M059J (cell line): ENCODE measurements at places on chromosomes 6 and 20. TPM values are rescaled to one million over a fixed set of nuclear protein-coding genes. Genes with fewer than 3 reads are reported as not detected.

DNA sequence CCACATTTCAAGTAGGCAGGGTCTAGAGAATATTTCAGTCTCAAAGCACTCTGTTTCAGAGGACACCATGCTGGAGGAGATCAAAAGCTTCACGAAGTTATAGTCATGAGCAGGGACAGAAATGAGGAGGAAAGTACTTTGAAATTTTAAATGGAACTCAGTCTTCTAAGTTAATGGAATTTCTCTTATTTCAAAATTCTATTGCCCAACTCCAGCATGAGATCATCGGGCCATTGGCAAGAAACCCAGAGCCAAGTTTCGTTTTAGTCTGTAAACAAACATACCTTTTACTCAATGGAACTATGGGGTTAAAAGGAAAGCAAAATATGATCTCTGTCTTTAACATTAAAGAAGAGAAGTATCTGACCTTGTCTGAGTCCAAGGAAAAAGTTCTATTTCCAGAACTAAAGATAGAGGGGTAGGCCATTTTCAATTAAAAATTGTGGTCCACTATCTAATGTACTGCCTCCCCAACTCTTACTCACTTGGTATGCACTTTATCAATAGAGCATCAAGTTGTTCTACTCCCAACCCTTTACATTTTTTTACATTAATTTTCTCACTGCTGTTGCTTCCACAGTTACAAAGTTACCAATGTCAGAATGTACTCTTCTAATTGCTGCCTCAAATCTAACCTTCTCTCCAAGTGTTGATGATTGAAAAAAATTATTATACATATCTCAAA is 235.3 kb upstream of the NRSN1 start:
- peak; percentile 15 for DNase-seq

GRCh38 chr6:16322666-16323312 is 84.4 kb downstream of the GMPR start:
- DNase-seq, result peak; percentile 79

DNA sequence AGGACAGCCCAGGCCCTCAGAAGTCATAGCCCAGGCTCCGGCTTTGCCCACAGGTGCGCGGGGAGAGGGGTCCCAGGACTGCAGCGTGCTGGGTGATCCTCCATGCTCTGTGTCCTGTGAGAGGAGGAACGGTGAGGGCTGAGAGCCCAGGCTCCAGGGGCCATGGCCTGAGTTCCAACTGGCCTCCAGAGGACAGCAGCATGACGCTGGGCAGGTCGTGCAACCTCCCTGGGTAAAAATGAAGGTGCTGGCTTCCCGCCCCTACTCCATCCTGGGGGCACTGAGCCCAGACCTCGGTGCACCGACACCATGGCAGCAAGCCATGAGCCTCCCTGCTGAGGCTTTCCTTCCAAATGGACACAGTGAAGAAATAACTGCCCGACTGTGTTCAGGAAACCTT is 305.4 kb downstream of the TAF4 start:
- no peak for DNase-seq

GRCh38 chr6:31525932-31526591 is 2.7 kb upstream of the MCCD1 start:
- peak; percentile 86 for DNase-seq

DNA sequence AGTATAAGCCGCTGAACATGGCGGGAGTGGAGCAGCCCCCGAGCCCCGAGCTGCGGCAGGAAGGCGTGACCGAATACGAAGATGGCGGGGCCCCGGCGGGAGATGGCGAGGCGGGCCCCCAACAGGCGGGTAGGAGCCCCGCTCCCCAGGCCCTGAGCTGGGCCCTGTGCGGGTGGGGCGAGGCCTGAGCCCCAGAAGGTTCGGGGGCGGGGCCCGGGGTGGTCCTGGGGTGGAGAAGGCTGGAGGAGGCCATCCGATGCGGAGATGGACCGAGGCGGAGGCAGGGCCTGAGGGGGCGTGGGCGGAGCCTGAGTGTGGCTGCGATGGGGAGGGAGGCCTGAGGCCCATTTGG is 7.1 kb downstream of the L3MBTL1 start:
- DNase-seq, result no peak

GRCh38 chr6:152981989-152982903 is 595 bp downstream of the FBXO5 start:
- DNase-seq, result no peak

- no peak for DNase-seq
Measured at GRCh38 chr6:143929975-143930374, 65.7 kb downstream of the ZC2HC1B start.

The CRISP3 gene
- total RNA-seq, result not detected in 2 replicates

GRCh38 chr6:131293472-131293911 is 158.2 kb downstream of the AKAP7 start:
- DNase-seq, result peak; percentile 7

DNA sequence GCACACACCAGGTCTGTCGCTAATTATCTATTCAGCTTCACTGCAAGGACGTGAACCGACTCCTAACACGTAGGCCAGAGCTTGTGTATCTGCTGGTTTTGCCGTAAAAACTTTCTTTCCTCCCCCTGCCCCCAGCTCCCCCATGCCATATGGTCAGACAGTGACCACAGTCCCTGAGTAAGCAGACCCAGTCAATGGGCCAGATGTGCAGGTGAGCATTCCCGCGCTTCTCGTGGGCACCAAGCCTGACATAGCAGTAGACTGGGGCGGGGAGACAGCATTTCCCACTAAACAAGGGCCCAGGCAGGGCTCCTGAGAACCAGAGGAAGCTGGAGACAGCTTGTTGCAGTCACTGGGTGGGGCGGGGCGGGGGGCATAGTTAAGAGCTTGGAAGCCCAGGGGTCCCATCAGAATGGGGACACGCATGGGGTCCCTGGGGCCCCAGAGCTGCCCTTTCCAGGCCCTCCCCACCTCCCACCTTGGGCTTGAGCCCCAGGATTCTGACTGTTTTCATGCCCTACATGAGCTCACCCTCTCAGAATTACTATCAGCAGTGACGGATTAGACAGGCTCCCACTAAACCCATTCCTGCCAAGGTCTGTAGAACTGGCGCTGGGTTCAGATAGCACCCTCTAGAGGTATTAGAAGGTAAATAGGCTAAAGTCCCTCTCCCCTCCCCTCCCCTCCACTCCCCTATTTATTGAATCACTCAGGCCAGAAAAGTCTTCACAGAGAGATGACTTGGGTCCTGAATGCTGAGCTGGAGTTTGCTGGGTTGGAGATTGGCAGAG is 51.8 kb downstream of the CDH26 start:
- DNase-seq, result no peak

DNA sequence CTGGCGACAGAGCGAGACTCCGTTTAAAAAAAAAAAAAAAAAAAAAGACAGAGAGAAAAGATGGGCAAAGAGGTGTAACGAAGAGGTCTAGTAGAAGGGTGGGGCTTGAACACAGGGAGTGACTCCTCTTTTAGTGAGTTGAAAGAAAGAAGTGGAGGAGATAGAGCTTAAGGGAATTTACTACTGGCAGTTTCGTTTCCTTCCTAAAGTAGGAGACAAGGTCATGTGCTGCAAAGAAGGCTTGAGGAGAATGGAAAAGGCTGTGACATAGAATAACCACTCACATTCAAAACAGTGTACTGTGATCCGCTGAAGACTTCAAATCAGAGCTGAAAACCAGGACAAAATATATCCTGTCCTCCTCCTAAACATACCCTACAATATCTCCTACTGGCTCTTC is 63.8 kb upstream of the EIF2S2 start:
- no peak for DNase-seq

DNA sequence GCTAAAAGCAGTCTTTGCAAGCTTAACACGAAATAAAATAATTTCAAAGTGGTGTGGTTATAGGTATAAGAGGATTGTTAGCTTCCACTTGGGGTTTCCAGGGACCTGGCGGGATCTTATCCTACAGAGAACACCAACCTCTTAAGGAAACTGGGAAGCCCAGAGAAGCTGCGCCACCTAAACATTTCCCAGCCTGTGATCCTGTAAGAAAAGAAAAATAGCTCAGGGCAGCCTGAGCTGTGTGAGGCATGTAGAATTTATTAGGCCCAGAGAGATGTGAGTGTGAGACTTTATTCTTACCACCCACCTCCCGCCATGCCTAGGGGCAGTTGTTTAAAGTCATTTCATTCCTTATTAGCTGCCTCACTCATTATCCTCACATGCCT is 54.1 kb downstream of the CCN2 start:
- no peak for DNase-seq

- peak; percentile 83 for DNase-seq
Measured at GRCh38 chr6:72783666-72784065, 161.8 kb downstream of the KCNQ5 start.

The FOXQ1 gene
- not detected in 2 replicates for total RNA-seq

DNA sequence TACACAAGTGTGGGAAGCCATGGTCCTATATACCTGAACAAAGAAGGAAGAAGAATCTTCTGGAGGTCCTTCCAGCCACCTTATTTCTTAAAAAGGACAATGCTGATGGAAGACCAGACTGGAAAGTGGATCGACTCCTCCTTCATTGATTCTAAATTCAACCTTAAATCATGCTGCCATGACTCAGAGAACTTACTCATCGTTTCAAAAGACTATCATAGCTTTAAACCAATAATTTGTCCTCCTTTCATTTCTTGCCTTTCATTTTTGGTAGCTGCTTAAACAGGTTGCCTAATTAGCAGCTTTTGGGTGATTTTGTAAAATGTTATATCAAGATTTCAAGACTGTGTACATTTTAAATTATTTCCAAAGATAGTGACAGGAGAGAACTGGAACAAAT is 60.8 kb downstream of the RTN4IP1 start:
- peak; percentile 44 for DNase-seq

The TREM2 gene
- total RNA-seq, result not detected in 2 replicates

GRCh38 chr6:101150226-101150625 is 243.3 kb upstream of the GRIK2 start:
- no peak for DNase-seq

GRCh38 chr6:78436335-78436734 is 431.0 kb upstream of the IRAK1BP1 start:
- DNase-seq, result peak; percentile 42

The ZNF391 gene
- total RNA-seq, result 5.2 and 6.6 TPM in 2 replicates

GRCh38 chr6:33123181-33123580 is 47.4 kb downstream of the HLA-DPB1 start:
- DNase-seq, result no peak

DNA sequence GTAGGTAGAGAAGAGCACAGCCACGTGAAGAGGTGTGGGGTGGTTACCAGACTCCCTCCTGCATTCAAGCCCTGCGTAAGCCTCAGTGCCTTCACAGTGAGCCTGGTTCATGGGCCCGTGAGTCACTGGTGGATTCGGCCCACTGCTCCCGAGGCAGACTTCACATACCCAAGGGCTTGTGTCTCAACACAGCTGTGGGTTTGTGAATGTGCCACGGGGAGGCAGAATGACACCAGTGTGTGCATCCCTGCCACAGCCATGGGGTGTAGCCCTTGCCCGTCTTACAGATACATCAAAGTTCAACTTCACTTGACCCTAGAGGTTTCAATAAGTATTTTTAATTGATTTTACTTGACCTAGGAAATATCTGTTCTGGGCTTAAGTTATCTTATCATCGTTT is 108.5 kb downstream of the MAP3K4 start:
- DNase-seq, result no peak

DNA sequence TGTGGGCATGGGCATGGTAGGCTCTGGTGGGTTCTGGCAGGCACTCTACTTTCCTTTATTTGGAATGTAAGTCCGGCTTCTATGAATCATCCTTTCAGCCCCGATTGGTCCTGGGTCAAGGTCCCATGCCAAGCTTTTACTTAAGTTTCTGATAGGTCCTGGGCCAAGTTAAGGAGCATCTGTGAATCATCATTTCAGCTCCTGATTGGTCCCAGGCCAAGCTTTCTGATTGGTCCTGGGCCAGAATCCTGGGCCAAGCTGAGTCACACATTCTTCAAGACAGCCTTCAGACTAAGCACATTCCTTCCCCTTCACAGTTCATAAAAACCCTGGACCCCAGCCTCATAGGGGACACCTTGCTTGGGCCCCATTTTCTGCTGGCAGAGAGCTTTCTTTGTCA is 231.0 kb upstream of the EYS start:
- peak; percentile 46 for DNase-seq

GRCh38 chr20:13788167-13788834 is 3.5 kb downstream of the NDUFAF5 start:
- DNase-seq, result peak; percentile 68

- no peak for DNase-seq
Measured at GRCh38 chr6:137950581-137950980, 83.5 kb downstream of the TNFAIP3 start.

GRCh38 chr6:158255275-158255988 is 56.8 kb upstream of the TULP4 start:
- DNase-seq, result no peak

GRCh38 chr6:4853782-4854511 is 77.7 kb downstream of the CDYL start:
- DNase-seq, result peak; percentile 49

GRCh38 chr6:20789162-20789561 is 254.9 kb downstream of the CDKAL1 start:
- peak; percentile 38 for DNase-seq

DNA sequence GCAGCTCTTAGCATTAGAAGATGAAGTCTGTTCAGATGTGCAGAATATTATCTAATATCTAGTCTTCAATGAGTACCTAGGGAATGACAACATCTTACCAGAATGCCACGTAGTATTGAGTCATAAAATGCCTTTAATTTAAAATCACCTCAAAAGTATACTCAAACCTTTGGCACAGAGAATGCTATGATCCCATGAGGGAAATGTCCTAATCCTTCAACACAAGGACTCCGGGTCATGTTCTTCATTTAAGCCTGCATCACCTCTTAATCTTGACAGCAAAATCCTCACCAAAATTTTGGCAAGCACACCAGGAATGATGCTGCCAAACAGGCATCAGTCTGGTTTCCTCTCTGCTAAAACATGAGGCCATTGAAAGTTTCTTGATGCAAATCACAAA is 23.6 kb upstream of the MARCKS start:
- peak; percentile 80 for DNase-seq

GRCh38 chr20:24164360-24164759 is 175.8 kb upstream of the GGTLC1 start:
- DNase-seq, result peak; percentile 50

DNA sequence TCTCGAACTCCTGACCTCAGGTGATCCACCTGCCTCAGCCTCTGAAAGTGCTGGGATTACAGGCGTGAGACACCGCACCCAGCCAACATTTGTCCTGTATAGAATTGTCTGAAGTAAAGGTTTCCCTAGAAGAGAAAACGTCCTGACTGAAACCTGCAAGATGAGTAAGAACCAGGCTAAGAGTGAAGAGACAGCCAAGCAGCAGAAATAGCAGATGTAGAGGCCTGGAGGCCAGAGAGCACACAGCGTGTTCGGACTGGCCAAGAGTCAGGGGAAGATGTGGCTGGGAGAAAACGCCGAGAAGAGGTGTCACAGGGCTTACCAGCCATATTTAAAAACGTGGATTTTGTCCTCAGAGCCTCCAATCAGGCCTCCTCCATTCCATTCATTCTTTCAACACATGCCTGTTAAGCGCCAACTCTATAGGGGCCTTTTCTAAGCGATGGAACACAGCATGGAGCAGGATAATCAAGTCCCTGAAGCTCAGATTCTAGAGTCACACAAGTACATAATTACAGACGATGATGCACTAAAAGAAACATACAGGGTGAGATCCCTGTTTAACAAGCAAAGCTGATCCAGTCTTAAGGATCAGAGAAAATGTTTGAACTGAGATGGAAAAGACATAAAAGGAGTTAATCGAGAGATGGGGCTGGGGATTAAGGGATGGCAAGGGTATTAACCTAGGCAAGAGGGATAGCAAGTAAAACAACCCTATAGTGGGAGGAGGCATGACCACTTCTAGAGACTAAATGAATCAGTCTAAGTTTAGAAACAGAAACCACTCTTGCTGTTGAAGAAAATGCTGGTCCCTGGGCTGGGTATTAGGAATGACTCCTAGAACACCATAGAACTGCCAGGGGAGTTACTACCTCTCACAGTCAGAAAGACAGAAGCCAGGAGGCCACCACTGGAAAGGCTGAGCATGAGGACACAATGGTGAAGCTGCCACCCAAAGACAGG is 4.8 kb downstream of the ZCCHC3 start:
- DNase-seq, result no peak
